T-cell (primary cell): ENCODE measurements at places on chromosomes 6 and 20.
A peak's percentile ranks its signal among the peaks of the same experiment; 100 is the strongest.

DNA sequence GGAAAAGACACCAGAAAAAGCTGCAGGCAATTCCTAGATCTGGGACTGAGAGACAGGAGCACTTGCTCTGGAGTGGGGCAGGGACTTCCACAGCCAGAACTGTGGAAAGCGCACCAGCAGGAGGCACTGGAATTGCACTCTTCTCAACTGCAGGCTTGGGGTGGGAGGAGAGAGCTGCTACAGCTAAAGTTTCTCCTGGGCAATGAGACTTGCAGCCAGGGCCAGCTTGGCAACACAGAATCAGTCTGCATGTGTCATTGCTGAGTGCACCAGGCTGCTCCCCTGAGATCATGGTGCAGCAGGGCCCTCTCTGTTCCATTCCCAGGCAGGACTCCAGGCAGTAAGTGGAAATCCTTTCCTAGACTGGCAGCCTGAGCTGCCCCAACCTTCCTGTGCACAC lies 145.8 kb downstream of the INSM1 start:
- peaks cover 22% of the 10 kb centered on the region for H3K36me3 ChIP-seq
- no peak overlapping the region for H3K4me3 ChIP-seq
- no peak for DNase-seq

DNA sequence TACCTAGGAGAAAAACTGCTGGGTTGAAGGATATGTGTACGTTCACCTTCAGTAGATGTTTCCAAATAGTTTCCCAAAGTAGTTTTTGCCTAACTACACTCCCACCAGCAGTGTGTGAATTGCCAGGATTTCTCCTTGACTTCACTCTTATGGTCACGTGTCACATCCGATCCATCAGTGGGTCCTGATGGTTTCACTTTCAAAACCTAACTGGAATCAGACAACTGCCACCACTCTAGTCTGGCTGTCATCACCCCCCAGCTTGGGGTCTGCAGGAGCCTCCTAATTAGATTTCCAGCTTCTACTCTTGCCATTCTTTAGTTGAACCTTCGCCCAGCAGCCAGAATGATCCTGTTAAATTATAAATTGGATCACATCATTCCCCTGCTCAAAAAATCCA lies 8.5 kb upstream of the SLC12A5 start:
- H3K4me3 ChIP-seq: no peak overlapping the region
- peaks cover 21% of the 10 kb centered on the region for H3K4me1 ChIP-seq
- H3K36me3 ChIP-seq: no peaks in the 10 kb centered on the region
- no peak overlapping the region for H3K27ac ChIP-seq
- no peak for DNase-seq
- H3K27me3 ChIP-seq: peaks cover 4% of the 10 kb centered on the region

DNA sequence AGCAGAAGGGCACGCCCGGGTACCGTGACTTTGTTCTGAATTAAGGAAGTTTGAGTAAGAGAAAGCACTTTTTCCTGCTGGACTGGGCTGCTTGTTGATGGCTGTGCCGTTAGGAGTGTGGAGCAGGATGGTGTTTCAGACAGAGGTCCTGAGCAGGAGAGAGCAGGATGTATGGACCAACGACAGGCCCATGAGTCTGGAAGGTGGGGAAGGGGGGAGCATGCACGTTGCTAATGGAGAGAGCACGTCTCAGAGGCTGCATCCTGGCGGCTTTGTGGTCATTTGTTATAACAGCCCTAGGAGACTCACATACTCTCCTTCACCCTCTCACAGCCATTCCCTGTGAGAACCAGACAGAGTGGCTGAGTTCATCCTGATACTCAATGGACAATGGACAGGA lies 56.8 kb downstream of the PHACTR3 start:
- H3K27me3 ChIP-seq: peaks cover 28% of the 10 kb centered on the region
- H3K4me1 ChIP-seq: no peaks in the 10 kb centered on the region
- H3K27ac ChIP-seq: no peak overlapping the region
- H3K4me3 ChIP-seq: no peak overlapping the region
- DNase-seq: no peak
- no peaks in the 10 kb centered on the region for H3K36me3 ChIP-seq

DNA sequence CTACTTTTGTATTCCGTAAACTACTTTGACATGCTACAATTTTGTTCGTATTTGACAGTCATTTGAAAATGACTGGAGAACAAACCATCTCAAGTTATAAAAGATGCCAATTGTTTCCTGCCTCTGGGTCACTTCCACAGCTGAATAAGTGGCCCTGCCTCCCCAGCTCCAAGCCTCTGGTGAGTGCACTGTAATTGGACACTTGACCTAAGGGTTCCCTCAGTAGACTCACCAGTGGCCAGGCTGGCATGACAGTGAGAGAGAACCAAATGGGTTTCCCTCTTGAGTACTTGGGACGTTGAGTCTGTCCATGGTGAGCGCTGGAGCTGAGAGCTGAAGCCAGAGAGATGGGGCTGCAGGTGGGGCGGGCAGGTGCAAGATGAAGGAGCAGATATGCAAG lies 57.1 kb downstream of the SLC35D3 start:
- no peak overlapping the region for H3K27ac ChIP-seq
- H3K27me3 ChIP-seq: peaks cover 19% of the 10 kb centered on the region
- no peaks in the 10 kb centered on the region for H3K4me1 ChIP-seq
- DNase-seq: no peak

DNA sequence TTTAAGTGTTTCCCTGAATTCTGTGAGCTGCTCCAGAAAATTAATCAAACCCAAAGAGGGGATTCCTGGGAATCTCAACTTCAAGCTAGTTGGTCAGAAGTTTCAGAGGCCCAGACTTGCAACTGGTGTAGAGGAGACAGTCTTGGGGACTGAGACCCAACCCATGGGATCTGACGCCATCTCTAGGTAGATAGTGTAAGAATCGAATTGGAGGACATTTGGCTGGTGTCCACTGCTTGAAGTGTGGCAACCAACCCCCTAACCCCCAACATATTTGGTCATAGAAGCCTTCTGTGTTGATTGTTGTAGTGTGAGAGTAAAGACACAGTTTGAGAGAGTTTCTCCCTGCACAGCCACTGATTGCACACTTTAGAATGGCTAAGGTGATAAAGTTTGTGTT lies 103.5 kb upstream of the CARMIL1 start:
- H3K4me1 ChIP-seq: no peaks in the 10 kb centered on the region
- H3K4me3 ChIP-seq: no peak overlapping the region
- DNase-seq: no peak
- H3K27me3 ChIP-seq: no peaks in the 10 kb centered on the region
- H3K36me3 ChIP-seq: no peaks in the 10 kb centered on the region

- DNase-seq: no peak
- H3K27me3 ChIP-seq: peaks cover 10% of the 10 kb centered on the region
- H3K4me1 ChIP-seq: no peaks in the 10 kb centered on the region
- H3K36me3 ChIP-seq: no peaks in the 10 kb centered on the region
Measured at GRCh38 chr6:6960571-6961251, 147.1 kb upstream of the RREB1 start.

DNA sequence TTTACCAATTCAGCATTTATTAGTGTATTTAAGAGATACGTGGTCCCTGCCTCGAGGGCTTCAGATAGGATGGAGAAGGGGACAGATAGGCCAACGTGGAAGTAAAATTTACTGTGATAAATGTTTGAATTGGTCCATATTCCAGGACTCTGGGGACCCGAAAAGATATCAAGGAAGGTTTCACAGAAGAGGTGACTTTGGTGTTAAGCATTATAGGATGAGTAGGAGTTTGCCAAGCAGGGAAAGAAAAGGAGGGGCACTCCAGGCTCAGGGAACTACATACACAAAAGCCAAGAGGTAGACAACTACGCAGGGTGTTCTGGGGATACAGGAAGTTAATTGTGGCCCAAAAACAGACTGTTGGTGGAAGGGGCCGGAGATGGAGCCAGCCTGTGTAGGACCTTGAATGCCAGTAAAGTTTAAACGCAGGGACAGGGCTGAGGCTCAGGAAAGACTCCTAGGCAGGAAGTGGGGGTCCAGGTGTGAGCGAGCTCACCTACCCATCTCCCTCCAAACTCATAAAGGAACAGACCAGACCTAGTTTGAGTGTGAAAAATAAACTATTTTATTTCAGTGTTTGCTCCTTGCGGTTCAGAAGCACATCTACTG lies 37.0 kb downstream of the TGM2 start:
- no peak overlapping the region for H3K27ac ChIP-seq
- no peaks in the 10 kb centered on the region for H3K27me3 ChIP-seq
- no peak overlapping the region for H3K4me3 ChIP-seq

- no peak for DNase-seq
- no peaks in the 10 kb centered on the region for H3K36me3 ChIP-seq
- H3K27ac ChIP-seq: peak overlapping the region; percentile 79
- H3K4me1 ChIP-seq: peaks cover 35% of the 10 kb centered on the region
Measured at GRCh38 chr6:2877057-2877882, 25.8 kb downstream of the SERPINB9 start.

- no peak overlapping the region for H3K27ac ChIP-seq
- H3K4me1 ChIP-seq: peaks cover 26% of the 10 kb centered on the region
- DNase-seq: no peak
- no peaks in the 10 kb centered on the region for H3K27me3 ChIP-seq
- H3K36me3 ChIP-seq: peaks cover 2% of the 10 kb centered on the region
Measured at GRCh38 chr6:35371494-35372262, 29.3 kb downstream of the PPARD start.
